K562 (cell line): ENCODE measurements at places on chromosomes 1 and 21. TPM values are rescaled to one million over a fixed set of nuclear protein-coding genes. Genes with fewer than 3 reads are reported as not detected.

FCN3 gene
- 0.31 and 0.49 TPM in 2 replicates for total RNA-seq

GRCh38 chr1:42328916-42329496, 6.0 kb downstream of the FOXJ3 start:
- no peak for DNase-seq

- no peak for DNase-seq
These were observed 265.8 kb downstream of the CAMTA1 start for GRCh38 chr1:7050751-7051665.

DNA sequence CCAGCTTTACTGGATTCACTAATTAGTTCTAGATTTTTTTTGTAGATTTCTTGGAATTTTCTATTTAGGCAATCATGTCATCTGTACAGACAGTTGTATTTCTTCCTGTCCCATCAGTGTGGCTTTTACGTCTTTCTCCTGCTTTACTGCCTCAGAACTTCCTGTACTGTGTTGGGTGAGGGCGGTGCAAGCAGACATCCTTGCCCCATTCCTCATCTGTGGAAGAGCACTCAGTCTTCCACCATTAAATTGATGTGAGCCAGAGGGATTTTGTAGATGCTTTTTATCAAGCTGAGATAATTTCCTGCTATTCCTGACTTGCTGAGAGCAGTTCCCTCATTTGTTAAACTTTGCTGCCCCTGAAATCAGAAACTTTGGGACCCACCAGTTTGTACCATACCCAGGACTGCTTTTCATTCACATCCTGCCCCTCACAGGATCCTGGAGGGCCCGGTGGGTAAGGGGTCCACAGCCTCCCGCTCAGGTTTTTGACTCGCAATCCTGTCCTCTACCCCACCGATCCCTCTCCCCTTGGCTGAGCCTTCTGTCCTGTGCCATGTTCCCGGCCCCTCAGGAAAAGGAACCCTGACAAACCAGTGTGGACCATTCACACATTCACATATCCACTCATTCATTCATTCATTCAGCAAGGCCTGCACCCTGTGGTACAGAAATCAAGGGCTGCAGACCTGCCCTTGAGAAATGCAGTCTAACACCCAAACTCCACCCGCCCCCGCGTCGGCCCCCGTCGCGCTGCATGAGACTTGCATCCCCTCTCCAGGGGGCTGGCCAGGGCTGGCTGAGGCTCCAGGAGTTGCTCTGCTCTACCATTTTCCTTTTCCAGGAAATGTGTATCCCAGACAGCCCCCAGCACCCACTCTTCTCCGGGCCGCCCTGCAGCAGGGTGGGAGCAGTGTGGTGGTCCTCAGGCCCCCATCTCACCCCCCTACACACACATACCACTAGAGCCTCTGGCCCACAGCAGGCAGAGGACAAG, 246.5 kb upstream of the VAMP3 start:
- DNase-seq = no peak

- no peak for DNase-seq
These were observed 997 bp downstream of the PRKACB start for GRCh38 chr1:84145068-84145467.

DNA sequence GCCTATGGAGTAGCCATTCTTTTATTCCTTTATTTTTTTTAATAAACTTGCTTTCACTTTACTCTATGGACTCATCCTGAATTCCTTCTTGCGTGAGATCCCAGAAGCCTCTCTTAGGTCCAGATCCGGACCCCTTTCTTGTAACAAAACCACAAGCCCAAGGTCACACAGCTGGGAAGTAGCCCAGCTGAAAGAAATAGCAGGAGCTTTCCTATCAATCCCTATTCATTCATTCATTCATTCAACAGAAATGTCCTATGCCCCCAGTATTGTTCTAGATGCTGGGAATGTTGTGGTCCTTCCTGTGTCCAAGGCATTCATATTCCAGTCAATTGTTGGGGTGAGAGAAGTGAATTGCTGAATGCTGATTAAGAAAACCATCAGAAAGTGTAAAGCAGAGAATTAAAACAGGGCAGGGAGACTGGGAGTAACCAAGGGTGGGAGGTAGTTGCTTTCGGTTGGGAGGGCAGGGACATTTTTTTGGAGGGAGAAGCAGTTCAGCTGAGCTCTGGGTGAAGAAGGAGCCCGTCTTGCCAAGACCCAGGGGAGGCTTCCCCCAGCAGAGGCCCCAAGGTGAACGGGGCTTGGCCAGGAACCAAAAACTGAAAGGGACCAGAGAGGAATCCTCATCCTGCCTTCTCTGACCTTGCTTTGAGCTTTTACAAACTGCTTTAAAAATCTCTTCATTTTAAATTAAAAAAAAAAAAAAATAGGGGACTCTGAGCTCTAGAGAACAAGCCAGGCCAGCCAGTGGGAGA, 10.8 kb downstream of the PLA2G2D start:
- no peak for DNase-seq
